ENCODE measurements at places on chromosomes 2 and 18.

GRCh38 chr18:44198612-44199284 is 481.9 kb upstream of the SETBP1 start:
- DNase-seq = no peak

DNA sequence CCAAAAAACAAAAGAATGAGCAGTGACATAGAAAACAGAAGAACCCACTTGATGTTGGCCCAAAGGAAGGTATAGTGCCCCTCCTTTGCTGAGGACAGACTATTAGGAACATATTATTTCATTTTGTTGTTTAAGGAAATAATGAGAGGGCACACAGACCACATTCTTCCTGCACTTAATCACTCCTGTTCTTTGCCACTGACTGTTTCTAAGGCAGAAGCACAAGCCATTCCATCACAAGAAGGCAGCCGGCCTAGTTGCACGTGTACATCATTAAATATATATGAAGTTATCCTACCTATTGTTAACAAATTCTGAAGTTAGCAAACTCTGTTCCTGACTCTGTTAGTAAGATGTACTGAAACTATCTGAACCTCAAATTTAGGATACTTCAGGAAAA is 110.0 kb downstream of the LNPK start:
- DNase-seq = no peak

- DNase-seq = no peak
These were observed 69.0 kb downstream of the POLR1A start for GRCh38 chr2:86036669-86037138.

DNA sequence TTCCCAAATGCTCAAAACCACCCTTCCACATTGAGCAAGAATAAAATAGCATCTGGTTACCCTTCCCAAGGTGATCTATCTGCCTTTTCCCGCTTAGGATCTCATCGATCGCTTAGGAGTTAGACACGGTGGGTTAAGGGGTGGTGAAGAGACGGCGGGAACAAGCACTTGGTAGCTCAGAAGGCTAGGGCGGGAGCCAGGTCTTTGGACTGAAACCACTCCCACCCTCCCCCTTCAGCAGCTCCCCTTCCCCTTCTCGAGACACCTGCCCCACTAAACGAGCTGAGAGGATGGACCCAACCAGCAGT is 513 bp downstream of the THOC1 start:
- no peak for DNase-seq

GRCh38 chr2:71306762-71307161 is 24.8 kb upstream of the ZNF638 start:
- no peak for DNase-seq

- peak; percentile 56 for DNase-seq
These were observed 27.6 kb downstream of the CELF4 start for GRCh38 chr18:37537868-37538525.

DNA sequence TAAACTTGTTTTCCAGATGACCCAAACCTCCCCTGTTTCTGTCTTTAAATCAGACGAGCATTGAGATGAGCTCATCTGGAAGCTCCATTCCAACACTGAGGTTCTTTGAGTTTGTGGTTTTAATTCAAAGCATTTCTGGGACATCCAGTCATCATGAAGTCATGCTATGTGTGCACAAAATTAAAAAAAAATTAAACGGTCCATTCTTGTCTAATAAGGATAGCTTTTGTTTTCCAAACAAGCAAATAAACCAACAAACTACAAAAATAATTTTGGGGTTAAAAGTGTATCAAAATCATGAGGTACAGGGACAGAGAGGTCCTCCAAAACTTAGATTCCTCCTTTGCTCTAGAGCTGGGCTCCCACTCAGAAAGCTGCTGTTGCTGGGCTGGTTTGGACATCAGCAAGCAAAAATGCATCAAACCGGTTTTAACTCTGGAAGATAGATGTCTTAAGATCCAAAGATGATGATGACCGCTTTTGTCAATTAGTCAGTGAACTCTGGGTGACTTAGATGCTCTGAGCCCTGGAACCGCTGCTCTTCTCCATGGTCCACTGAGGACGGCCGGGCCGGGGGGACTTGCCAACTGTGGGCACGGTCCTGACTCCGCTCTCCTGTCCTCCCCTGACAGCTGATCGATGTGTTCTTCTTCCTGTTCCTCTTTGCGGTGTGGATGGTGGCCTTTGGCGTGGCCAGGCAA is 65.4 kb downstream of the TRPM8 start:
- peak; percentile 56 for DNase-seq

DNA sequence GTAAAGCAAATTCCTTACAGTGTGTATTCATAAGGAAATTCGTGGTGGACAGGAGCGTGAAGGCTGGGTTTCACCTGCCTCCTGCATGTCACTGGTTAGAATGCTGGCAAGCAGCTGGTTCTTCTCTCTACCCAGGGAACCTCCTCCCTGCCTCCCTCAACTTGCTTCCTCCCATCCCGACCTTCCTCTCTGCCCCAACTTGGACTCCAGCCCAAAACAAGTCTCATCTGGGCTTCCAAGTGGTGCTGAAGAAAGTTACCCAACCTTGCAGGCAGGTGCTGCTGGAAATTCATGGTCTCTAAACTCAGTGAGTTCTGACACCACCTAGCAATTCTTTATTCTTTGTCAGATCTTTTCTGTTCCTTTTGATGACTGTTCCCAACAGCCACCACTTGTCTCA is 184.5 kb downstream of the BCL2 start:
- DNase-seq = no peak

GRCh38 chr2:69490486-69490885 is 53.3 kb upstream of the NFU1 start:
- no peak for DNase-seq

DNA sequence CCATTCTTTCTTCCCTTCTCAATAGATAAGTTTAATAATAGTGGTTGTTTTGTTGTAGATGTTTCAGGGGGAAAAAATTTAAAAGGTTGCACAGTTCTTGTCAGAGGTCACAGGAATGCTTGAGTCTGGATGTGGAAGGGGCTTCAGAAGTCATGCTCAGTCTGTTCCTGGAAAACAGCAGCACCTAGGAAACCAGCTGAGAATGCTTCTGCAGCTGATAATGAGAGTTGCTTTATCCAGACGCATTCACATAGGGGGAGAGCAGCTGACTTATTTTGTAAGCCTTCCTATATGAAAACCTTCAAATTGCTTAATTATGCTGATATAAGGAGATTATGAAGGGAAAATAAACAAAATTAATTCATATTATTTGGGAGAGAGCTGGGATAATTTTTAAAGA is 235.5 kb downstream of the GULP1 start:
- no peak for DNase-seq

- DNase-seq = no peak
These were observed 26.8 kb downstream of the MBOAT2 start for GRCh38 chr2:8976442-8977259.

- DNase-seq = no peak
These were observed 338.0 kb downstream of the BCL11A start for GRCh38 chr2:60215386-60215901.
